ENCODE measurements at places on chromosomes 6 and 20. TPM values are rescaled to one million over a fixed set of nuclear protein-coding genes. Genes with fewer than 3 reads are reported as not detected.

GRCh38 chr6:45657226-45657625, 279.5 kb upstream of the SUPT3H start:
- peak; percentile 12 for DNase-seq

DNA sequence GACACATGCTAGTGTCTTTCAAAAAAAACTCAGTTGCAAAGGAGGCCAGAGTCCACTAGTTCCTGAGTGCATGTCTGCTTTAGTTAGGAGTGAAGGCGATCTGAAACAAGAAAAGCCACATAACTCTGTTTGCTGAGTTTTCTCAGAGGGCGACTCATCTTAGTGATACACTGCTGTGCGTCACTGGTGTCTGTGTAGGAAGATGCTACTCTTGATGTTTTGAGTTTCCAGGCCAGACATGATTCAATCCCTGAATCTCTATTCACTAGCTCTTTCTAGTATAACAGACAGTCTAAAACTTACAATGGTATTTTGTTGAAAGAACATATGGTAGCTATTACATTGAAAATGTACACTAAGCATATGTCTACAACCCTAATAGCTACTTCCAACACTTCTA, 60.9 kb downstream of the GFRAL start:
- no peak for DNase-seq

DNA sequence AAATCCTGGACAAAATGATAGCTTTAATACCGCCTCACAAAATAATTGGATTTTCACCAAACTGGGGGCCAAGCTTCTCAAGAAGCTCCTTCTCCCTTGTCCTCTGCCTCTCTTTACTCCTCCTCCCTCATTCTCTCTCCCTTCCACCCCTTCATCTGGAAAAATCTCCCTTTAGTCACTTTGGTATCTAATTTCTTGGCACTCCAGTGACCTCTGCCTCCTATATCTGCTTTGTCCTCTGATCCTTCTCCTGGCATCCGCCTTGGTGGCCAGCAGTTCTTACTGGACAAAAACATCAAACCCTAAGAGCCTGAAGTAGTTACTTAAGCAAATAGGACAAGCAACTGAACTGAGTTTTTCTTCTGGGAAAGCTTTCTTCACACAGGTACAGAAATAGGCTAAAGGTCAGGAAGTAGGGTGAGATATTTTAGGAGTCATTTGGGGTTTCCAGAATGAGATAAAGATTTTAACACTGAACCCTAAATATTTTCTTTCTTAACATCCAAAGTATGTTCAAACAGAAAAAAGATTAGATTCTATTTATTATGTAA, 220.7 kb downstream of the ARHGAP18 start:
- no peak for DNase-seq

DNA sequence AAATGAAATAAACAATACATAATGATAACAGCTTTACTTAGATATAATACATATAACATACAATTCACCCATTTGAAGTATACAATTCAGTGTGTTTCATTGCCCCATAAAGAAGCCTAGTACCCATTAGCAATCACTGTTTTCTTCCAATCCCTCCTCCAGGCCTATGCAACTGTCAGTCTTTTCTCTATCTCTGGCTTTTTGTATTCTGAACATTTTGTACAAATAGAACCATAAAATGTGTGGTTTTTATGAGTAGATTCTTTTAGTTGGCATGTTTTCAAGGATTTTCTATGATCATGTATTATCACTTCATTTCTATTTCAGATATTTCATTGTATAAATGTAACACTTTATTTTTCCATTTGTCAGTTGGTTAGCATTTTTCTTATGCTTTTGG, 54.6 kb upstream of the MYO6 start:
- no peak for DNase-seq

GRCh38 chr20:43727980-43728590, 1.3 kb upstream of the GTSF1L start:
- no peak for DNase-seq

DNA sequence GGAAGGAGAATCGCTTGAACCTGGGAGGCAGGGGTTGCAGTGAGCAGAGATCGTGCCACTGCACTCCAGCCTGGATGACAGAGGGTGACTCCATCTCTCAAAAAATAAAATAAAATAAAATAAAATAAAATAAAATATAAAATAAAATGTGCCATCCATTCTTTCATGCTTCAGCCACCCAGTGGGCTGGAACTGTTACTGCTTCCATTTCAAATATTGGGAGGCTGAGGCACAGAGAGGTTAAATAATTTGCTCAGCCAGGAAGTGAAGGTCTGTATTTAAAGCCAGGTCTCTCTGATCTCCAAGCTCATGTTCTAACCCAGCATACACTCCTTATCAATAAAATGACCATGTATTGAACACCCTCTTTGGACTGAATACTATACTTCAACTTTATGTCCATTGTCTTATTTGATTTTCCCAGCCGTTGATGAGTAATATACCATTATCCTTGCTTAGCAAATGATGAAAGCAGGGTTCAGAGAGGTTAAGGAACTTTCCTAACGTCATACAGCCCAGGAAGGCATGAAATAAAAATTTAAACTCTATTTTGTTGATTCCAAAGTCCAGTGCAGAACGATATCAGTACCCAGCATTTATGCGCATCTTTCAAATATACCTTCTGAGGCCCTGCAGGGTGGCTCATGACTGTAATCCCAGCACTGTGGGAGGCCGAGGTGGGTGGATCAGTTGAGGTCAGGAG, 25.8 kb upstream of the SLC9A8 start:
- DNase-seq = no peak

GRCh38 chr6:102417368-102417998, 1024.0 kb downstream of the GRIK2 start:
- DNase-seq = no peak

GRCh38 chr6:130796313-130796905, 30.8 kb upstream of the SMLR1 start:
- DNase-seq = peak; percentile 82

GRCh38 chr6:20211941-20212391, 303 bp downstream of the MBOAT1 start:
- DNase-seq = no peak

GRCh38 chr20:62691487-62691886, 17.1 kb upstream of the NTSR1 start:
- DNase-seq = no peak

DNA sequence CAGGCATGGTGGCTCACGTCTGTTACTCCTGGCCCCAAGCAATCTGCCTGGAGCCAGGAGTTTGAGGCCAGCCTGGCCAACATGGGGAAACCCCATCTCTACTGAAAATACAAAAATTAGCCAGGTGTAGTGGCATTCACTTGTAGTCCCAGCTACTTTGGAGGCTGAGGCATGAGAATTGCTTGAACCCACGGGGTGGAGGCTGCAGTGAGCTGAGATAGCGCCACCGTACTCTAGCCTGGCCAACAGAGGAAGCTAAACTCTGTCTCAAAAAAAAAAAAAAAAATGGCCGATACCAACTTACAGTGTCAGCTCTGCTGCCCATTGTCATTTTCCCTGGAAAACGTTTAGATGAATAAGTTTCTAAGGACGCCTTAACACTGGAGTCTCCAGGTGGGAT, 489.9 kb downstream of the TFAP2A start:
- no peak for DNase-seq

DNA sequence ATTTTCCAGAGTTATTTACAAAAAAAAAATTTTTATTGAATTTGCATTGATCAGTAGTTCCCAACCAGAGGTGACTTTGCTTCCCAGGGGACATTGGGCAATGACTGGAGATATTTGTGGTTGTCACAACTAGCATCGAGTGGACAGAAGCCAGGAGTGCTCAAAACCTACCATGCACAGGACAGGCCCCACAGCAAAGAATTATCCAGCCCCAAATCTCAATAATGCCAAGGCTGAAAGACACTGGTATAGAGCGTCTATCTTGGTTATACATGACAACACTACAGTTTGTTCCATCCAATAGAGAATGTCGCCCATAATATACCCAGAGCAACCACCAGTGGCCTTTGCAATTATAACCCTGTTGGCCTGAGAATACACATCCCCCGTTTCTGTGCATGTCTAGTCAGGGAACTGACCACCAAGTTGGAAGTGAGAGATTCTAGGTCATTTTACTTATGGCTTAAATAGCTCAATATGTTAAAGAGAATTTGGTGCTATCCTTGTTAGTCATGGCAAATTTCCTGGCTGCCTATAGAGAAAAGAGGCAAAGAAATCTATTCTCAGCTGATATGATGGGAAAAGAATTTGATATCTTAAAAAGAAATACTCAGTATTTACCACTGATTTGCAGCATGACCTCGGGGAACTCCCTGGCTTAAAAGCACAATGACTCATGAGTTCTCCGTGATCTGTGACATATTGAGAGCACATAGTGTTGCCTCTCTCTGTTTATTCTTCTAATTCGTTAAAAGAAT, 76.0 kb upstream of the ADTRP start:
- peak; percentile 55 for DNase-seq

- DNase-seq = peak; percentile 62
Measured at GRCh38 chr20:51533291-51534172, 9.0 kb downstream of the NFATC2 start.

Gene CCDC170
- total RNA-seq = not detected

Gene WFDC2
- not detected for total RNA-seq

Gene NMBR
- not detected for total RNA-seq

Gene SYNJ2
- 14.2 TPM for total RNA-seq

Data from Caki2 (cell line).